Stimulated activated CD8-positive, alpha-beta memory T cell treated with anti-CD3 and anti-CD28 coated beads, Interleukin-4, amount 100 ng/mL, for 4 hours (primary cell): ENCODE measurements at places on chromosomes 4 and X.

GRCh38 chr4:7722766-7723387, 216.8 kb downstream of the AFAP1 start:
- DNase-seq: no peak

- DNase-seq: no peak
Observed at GRCh38 chrX:130637591-130637990, 235.8 kb downstream of the RBMX2 start.

- no peak for DNase-seq
Observed at GRCh38 chr4:125322366-125322730, 7.6 kb downstream of the FAT4 start.

- no peak for DNase-seq
Observed at GRCh38 chr4:114282937-114283336, 303.5 kb upstream of the ARSJ start.

DNA sequence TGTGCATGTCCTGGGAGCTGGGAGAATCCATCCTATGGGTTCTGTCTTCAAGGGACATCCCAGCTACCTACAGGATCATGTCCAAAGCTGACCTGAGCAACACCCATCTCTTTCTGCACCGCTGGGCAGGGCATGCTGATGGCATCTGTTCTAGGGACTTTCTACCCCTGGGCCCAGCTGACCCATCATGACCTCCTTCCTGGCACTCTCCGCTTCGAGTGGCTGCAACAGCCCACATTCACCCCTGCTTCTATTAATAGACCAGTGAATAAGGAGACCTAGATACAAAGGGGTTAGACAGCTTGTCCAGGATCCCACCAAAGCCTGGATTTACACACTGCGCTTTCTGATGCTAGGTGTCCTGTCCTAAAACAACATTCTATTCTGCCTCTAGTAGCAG, 44.6 kb upstream of the GPR173 start:
- DNase-seq: no peak

GRCh38 chrX:72393836-72394517, 88.3 kb upstream of the CITED1 start:
- DNase-seq: no peak

- DNase-seq: no peak
Observed at GRCh38 chr4:166924424-166924823, 309.9 kb downstream of the SPOCK3 start.

- no peak for DNase-seq
Observed at GRCh38 chr4:186807808-186808629, 84.4 kb upstream of the FAT1 start.

DNA sequence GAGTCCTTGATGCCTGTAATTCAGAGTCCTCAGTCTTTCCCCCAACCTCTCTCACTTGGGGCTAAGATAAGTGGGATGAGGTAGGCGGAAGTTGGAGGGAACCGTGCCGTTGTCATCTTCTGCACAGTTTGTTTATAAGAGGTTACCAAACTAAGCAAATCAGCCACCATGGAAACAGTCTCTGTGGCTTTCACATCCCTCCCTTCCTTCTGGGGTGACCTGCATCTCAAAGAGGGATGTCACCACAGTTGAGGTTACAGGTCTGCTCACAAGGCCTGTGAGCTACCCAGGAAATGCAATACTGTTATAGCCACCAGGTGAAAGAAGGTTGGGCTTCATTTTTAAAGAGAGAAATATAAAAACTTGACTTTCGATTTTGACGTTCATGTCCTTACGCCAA, 26.3 kb downstream of the RTL5 start:
- DNase-seq: no peak

GRCh38 chr4:140693562-140693961, 62.6 kb downstream of the TBC1D9 start:
- DNase-seq: no peak

DNA sequence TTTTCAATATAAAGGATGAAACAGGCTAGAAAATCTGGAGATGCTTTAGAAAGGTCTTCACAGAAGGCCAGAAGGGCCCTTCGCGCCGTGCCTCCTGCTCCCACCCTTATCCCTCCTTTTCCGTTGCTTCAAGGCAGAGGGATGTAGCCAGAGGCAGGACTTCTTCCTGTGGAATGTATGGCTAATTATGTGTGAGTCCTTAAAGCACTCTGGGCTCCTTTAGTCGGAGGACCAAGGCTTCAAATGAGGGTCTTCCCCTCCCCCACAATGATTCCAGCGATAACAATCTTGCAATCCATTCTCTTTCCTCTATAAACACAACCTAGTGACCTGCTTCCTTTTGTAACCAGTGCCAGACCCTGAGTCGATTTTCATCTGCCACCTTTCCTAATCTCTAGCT, 103.5 kb downstream of the GPC3 start:
- DNase-seq: no peak

- no peak for DNase-seq
Observed at GRCh38 chr4:1616557-1616930, 67.6 kb downstream of the FAM53A start.

- no peak for DNase-seq
Observed at GRCh38 chr4:161376275-161376674, 787.5 kb downstream of the FSTL5 start.

DNA sequence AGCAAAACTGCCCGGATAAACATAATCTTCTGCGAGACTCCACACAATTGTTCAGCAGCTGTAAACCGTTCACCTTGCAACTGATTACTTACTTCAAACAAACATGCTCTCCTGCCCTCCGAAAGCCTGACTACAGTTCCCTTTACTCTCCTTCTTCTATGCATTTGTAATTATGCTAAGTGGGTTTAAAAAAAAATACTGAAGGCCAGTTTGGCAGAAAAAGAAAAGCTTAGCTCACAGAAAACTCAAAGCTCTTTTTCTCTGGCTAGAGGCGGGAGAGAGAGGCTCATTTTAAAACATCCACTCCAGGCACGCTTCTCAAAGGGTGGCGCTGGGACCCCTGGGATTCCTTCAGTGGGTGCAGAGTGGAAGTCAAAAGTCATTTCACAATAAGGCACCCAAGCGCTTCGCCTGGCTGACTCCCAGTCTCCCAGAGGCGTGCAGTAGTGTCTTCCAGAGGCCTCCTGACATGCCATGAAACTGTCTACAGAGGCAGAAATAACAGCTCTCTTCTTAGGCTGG, 1.9 kb downstream of the DHRSX start:
- no peak for DNase-seq

GRCh38 chr4:153142700-153143438, 61.4 kb upstream of the TRIM2 start:
- DNase-seq: no peak

DNA sequence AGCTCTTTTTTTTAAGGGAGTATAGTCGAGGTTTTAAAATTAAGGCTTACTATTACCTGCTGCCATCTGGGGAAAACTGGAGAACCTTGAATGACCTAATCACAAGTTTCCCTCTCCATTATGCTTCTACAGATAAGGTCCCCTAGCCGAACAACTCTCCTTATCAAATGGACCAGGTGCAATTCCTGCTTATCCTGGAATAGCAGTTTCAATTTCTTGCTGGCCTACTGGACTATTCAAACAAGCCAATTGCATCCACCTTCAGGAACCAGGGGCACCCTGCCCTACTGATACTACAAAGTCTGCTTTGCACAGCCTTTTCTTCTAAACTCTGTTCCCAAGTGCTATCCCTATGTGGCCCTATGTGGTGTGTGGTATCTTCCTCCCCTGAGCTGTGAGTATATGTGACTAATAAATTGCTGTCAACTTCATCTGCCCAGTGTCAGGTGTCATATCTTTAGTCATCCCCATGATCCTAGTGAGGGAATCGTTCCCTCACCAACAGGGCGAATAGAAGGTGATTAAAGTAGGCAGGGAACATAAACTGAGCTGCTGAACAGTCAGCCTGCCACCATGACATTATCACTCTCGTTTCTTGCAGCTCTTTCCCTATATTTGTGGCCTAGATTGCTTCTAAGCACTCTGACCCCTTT, 128.5 kb downstream of the ATG4A start:
- no peak for DNase-seq

- DNase-seq: no peak
Observed at GRCh38 chrX:24387724-24388123, 27.3 kb downstream of the SUPT20HL1 start.

DNA sequence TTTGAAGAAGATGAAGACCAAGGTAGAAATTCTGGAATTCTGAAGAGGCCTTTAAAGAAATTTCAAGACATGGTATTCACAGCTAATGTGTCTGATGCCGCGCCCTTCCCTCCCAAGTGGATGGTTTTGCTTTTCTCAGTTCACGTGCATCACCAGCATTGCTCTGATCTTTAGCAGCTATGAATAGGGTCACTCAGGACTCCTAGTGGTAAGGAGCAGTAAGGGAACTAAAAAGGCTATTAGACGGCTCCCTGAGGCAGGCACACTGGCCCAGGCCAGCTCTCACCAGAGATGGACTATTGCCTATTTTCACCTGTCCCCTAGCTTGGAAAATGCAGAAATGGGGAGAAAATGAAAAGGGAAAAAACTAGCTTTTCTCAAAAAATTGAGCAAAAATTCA, 447.5 kb upstream of the RASGEF1B start:
- no peak for DNase-seq

- no peak for DNase-seq
Observed at GRCh38 chrX:155694649-155695048, 81.9 kb upstream of the TMLHE start.

DNA sequence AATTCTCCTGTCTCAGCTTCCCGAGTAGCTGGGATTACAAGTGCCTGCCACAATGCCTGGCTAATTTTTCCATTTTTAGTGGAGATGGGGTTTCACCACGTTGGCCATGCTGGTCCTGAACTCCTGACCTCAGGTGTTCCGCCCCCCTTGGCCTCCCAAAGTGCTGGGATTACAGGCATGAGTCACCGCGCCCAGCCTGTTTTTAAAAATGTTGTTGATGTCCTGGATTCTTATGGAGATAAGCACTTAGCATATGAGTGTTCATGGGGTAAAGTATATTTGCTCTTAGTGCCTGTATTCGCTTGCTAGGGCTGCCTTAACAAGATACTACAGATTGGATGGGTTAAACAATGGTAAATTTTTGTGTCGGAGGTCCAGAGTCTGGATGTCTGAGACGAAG, 91.7 kb downstream of the CEP44 start:
- no peak for DNase-seq

GRCh38 chrX:69238114-69238886, 73.0 kb upstream of the PJA1 start:
- no peak for DNase-seq

DNA sequence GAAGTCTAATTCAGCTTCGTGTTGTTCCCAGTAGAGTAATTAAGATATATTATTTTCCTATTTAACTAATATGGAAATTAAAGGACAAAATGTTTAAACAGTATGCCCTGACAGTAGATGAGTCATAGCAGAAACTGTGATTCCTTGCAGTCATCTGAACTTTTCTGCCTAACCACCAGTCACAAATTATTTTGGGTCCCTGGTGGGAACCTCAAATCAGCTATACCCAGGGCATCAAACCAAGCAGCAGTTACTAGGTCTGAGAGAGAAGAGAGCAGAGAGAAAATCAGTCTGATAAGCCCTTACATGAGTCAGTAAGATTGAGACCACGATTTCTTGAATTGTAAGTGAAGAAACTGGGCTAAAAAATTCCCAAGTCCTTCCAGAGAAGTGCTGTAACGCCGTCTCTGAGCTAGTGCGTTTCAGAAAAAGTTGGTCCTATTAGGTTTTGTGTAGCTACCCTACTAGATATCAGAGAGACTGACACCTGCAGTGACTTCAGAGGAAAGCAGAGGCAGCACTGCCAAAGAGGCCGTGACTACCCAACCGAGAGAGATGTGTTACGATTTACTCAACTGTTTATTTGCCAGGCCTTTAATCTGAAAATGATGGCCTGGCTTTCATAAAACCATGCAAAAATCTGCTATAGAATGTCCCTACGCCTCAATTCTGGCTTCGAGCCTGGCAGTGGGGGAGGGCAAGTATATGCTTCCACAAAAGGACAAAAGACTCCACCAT, 21.7 kb upstream of the GPM6A start:
- no peak for DNase-seq

DNA sequence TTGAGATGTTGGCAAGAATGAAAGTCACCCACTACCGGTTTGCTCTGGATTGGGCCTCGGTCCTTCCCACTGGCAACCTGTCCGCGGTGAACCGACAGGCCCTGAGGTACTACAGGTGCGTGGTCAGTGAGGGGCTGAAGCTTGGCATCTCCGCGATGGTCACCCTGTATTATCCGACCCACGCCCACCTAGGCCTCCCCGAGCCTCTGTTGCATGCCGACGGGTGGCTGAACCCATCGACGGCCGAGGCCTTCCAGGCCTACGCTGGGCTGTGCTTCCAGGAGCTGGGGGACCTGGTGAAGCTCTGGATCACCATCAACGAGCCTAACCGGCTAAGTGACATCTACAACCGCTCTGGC, 12.3 kb downstream of the RPL9 start:
- no peak for DNase-seq

DNA sequence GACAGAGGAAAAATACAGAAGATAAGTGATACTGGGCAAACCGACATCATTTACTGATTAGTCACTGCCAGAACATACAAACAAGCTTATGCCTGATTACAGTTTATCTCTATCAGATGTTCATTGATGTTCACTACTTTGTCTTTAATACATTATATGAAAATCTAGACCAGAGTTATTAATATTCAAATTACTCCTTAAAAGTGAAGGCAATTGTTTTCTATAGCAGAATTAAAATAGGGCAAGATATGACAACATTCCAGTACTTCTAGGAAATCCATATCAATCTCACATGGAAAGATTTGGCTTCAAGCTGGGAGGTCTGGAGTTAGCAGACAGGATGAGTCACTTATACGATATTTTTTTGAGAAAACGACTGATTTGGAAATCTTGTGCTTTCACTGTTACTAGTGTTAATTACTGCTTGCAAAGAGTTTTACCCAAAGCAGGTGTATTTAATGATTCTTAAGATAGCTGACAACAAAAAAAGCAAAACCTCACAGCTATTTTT, 31.8 kb downstream of the HPGD start:
- no peak for DNase-seq

DNA sequence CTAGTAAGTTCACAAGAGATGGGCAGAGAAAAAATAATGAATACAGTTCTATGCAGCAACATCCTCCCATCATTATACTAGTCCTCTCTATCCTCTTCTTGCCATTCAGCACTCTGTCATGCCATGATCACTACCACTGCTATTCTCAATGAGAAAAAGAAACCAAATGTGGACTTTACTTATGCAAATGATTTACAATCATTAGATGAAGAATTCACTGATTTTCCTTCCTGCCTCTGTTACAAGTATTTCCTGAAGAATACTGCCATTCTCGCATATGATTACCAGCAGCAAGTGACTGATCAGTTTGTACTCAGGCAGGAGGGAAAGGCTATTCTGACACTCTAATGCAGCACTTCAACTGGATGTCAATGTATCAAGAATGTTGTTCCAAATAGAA, 50.3 kb downstream of the WDFY3 start:
- no peak for DNase-seq

DNA sequence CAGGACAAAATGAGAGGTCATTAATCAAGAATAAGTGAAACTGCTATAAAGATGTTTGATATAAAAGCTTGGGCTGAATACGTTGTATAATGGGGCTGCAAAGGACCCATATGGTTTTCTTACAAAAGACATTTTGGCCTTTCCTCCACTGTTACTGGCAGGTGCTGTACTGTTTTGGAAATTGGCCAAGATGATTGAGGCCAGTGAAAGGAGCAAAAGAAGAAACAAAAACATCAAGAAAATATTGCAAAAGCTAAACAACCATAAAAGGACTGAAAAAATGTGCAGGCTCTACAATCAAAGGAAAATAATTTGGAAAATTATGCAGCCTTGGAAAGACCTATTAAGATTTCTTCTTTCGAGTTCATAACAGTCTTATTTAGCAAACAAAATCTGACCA, 222.2 kb upstream of the PPP1R2C start:
- DNase-seq: no peak
